ENCODE measurements at places on chromosomes 12 and 14.
A peak's percentile ranks its signal among the peaks of the same experiment; 100 is the strongest.

- DNase-seq: no peak
These were observed 925 bp downstream of the DICER1 start for GRCh38 chr14:95156161-95157047.

DNA sequence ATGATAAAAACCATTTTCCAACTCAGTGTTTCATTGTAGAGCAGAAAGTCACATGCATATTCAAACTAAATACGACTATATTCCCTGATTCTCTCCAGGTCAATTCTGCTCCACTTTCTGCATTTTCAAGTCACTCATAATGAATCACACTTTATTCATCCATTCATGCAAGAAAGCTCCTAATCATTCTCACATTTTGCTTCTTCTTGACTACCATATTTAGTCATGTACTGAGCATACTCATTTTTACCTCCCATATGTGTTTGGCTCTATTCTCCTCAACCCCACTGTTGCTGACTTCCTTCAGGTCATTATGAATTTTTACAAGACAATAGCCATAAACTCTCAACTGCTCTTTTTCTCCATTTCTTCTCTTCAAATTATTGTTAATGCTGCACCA lies 43.4 kb upstream of the PIK3C2G start:
- no peak for DNase-seq

- no peak for DNase-seq
These were observed 4.8 kb downstream of the NR4A1 start for GRCh38 chr12:52055731-52056711.

DNA sequence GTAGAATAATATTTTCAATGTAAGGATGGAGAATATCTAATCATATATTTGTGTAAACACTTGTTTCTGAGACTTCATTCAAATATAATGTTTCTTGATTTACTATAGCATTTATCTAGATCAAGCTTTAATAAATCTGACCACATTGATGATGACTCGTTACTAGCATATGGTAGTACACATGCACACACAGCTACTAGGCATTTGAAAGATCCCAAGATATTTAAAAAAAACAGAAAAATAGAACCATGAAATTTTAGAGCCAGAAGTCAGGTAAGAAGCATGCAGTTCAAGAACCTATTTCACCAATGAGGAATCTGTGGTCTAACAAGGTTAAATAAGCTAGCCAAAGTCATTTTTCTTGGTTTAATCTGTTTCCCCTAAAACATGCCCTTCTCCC lies 32.0 kb downstream of the DCP1B start:
- no peak for DNase-seq

GRCh38 chr12:51961834-51962233 lies 10.3 kb downstream of the ACVR1B start:
- no peak for DNase-seq

GRCh38 chr12:470133-470532 lies 10.4 kb downstream of the B4GALNT3 start:
- DNase-seq: no peak

- no peak for DNase-seq
These were observed 331.4 kb downstream of the TMTC2 start for GRCh38 chr12:83018088-83018487.

GRCh38 chr14:101496776-101497683 lies 64.3 kb upstream of the DIO3 start:
- no peak for DNase-seq

DNA sequence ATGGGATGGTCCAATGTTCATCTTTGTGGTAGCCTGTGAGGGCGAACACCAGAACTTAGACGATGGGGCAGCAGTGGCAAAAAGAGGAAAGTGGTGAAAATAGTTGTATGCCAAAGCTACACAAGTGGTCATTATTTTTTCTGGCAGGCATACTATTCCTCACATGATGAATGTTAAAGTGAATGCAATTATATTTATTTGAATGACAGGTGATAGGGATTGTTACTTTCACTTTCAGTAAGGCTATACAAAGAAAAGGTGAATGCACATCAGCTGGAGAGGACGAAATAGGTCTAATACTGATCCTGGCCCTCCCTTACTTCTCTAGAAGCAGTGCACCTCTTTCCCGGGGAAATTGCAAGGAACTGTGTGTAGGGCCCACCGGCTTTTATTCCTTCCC lies 470.1 kb downstream of the TMTC2 start:
- no peak for DNase-seq

DNA sequence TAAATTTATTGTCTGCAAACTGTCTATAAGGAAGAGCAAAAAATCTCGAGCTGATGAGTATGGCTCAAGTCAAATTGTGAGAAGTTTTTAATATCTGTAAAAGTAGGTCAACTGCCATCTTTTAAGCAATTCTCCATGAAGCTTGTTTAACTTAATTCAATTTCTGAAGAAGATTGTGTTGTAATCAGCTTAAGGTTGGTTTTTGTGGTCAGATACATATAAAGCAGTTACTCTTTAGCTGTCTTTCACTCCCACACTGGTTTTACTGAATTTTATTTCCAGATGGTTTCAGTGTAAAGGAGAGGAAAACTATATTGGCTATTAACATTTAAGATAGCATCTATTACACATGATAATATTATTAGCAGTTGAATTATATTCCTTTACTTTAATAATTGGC lies 1165.1 kb downstream of the SLC16A7 start:
- no peak for DNase-seq

DNA sequence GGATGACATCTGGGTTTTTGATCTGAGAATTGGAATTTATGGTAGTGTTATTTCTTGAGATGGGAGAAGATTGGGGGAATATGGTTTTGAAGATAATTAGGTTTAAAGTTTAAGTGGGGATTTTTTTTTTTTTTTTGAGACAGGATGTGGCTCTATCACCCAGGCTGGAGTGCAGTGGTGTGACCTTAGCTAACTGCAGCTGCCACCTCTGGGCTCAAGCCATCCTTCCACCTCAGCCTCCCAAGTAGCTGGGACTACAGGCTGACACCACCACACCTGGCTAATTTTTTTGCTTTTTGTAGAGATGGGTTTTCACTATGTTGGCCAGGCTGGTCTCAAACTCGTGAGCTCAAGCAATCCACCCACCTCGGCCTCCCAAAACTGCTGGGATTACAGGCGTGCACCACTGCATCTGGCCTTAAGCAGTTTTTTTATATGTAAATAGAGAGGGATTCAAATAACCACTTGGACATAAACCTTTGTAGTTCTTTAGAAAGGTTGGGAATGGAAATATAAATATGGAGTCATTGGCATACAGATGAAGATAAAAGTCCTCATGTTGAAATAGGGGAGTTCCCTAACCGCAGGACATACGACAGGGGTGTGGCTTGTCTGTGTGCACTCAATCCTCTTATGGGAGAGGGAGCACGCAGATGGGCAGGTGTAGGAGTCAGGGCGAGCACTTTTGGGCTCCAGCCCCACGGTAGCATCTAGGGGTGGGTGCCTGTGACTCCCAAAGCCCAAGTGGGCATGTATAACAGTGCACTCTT lies 4.7 kb downstream of the LIN52 start:
- no peak for DNase-seq

DNA sequence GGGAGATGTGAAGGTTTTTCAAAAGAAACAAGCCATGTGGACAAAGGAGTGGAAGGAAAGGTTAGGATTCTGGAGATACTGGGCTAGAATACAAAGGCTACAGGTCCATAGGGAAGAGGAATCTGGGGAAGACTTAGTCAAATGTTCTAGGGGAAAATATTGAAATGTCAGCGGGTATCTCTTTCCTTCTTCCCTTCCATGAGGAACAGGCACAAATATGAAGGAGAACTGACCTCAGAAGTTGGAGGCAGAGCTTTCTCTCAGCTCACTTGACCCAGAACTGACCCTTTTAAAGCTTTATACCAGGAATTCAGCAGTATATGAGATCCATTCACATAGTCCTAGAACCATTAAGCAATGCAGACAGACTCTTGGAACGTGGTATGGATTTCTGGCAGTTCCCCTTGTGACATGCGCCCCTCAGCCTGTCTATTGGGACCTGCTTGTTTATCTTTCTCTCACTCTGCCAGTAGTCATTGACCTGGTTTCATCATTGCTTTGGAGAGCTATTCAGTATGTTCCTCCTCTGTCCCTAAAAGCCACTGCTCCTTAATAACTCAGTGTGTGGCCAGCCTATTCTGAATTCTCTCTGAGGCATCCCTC lies 43.0 kb upstream of the GSG1 start:
- DNase-seq: no peak

DNA sequence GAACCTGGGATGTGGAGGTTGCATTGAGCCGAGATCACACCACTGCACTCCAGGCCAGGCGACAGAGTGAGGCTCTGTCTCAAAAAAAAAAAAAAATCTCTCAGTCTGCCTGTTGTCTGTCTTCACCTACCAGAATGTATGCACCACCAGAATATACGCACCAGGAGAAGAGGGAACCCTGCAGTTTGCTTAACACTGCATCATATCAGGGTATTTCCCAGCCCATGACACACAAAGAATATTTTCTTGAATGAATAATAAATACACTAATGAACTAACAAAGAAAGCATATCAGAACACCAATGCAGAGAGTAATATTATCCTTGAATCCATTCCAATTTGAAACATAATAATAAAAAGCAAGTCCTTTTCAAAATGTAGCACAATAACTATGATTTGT lies 44.2 kb upstream of the FOXN3 start:
- no peak for DNase-seq

DNA sequence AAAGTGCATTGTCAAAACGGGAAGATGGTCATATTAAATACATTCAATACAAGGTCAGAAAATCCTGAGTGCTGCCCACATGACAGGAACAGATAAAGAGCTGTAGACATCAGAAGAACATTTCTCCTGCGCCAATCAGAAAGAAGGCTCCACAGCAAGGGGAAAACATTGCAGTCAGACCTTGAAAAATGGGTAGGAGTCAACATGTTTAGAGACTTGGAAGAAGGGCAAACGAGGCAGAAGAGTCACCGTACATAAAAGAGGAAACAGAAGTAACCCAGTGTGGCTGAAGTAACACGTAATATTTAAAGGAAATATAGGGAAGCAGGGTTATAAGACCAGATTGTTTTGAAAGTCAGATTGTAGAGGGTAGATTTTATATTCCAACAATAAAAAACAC lies 11.9 kb downstream of the SPPL3 start:
- DNase-seq: peak; percentile 60

GRCh38 chr14:35248476-35248788 lies 43.8 kb upstream of the PSMA6 start:
- no peak for DNase-seq

GRCh38 chr12:73321319-73321718 lies 1049.1 kb downstream of the TRHDE start:
- DNase-seq: no peak

DNA sequence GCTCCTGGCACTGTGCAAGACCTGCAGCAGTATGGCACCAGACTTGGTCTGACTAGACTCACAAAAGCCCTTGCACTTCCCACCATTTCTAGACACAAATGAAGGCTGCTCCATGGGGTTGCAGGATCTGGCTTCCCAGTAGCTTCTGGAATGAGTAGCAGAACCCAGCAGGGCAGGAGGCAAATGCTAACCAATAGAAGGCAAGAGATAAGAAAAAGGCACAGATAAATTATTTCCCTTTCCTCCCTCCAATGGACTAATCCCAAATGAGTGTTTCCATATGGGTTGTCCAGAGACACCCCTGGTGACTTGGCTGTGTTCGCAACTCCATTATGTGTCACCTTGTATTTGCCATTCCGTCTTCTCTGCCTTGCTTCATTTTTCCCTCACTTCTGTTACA lies 49.7 kb downstream of the KIF21A start:
- no peak for DNase-seq

GRCh38 chr12:45331552-45331951 lies 115.7 kb downstream of the ANO6 start:
- no peak for DNase-seq
